ENCODE measurements at places on chromosomes 5 and 9.

DNA sequence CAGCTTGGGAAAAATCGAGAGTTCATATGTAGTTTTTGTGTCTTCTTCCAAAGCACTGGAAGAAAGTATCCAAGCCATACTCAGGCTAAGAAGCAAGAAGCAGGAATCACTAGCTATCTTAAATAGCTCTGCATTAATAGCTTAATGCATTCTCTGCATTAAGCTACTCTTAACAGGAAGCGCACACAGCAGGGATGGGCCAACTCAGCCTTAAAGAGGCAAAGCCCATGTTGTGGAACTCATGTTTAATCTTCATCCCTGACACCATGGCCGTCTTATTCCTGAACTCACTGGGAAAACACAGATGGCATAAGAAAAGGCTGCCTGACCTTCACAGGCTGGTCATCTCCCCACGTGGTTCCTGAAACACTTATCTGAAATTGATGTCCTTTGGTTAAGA is 18.7 kb upstream of the ICE1 start:
- no peak for DNase-seq

- no peak for DNase-seq
Measured at GRCh38 chr5:149656576-149657182, 73.4 kb upstream of the PPARGC1B start.

- no peak for DNase-seq
Measured at GRCh38 chr5:157785801-157786200, 42.3 kb downstream of the LSM11 start.

- no peak for DNase-seq
Measured at GRCh38 chr9:115601434-115601833, 483.5 kb upstream of the TNC start.

- no peak for DNase-seq
Measured at GRCh38 chr5:137015540-137016116, 483.5 kb downstream of the SPOCK1 start.

GRCh38 chr5:122091936-122092600 is 14.0 kb upstream of the LOX start:
- no peak for DNase-seq

DNA sequence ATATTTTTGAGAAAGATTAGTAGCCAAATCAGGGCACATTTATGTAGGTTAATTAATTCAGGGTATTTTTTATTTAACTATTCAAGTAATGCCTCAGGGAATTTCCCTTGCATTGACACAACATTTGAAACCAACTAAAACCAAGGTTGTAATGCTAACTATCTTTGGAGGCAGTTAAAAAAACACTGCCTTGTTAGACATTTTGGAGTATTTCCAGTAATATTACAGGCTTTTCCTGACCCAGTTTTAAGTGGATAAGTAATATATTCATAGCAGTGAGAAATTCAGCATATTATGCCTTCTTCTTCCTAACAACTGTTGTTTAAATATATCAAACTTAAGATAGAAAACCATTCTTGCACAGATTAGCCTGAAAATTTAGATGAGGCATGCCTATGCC is 175.1 kb downstream of the TMC1 start:
- no peak for DNase-seq

GRCh38 chr5:463952-464351 is 21.0 kb downstream of the EXOC3 start:
- DNase-seq, result no peak

- DNase-seq, result no peak
Measured at GRCh38 chr9:27041746-27042145, 36.3 kb upstream of the LRRC19 start.

DNA sequence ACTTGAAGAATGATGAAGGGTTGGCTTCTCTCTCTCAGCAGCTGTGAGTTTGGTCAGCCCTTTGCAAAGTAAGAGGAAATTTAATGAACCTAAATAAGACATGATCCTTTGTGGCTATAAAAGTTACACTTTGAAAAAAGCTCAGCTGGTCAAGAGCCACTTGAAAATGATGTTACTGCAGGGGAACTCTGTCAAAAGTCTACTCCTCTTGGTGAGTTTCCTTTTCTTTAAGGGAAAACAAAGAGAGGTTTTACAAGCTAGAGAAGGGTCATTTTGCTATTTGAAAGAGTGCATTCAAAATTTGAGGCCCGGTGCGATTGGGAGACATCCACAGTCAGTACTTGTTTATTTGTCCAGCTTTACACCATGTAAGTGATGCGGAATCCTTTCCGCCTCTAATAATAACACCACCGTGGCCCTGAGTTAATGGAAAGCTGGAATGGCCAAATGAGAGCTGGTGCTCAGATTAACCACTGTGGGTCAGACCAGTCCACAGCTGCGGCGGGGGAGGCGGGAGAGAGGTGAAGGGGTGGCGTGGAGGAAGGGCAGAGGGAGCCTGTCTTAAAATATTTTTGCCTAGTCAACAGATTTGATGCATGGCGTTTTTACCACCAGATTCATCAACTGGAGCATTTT is 404.0 kb downstream of the TLE4 start:
- no peak for DNase-seq

GRCh38 chr9:86274821-86275643 is 7.3 kb downstream of the ISCA1 start:
- no peak for DNase-seq

DNA sequence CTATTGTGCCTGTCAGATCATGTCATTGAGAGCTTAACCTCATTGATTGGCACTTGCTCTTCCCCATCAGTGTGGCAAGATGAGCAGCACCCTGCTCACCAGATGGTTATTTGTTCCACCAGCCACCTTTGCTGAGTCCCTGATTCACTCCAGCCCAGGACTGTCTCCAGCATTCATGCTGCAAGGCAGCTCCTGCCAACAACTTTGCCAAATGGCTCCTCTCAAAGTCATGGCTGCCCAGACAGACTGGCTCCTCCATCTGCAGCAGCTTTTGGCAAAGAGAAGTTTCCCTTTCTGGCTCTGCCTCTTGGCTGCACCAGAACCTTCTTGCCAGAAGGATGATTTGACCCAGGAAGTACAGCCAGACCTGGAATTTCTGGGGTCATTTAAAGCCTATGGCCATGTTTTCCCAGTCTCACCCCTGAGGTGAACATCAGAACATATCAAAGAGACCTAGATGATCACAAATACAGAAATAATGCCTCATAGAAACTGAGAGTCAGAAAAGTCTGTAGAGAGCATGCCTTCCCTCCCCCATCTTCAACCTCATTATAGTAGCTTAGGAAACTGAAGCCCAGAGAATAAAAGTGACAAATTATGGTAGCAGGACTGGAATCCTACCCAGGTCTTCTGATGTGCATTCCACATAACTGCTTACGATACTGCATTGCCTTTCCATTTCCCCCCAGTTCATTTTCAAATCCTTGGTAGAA is 10.4 kb downstream of the PPP2R2B start:
- no peak for DNase-seq
